ENCODE measurements at places on chromosomes 11 and 22.
A peak's percentile ranks its signal among the peaks of the same experiment; 100 is the strongest.

GRCh38 chr11:100066399-100066798 lies 620.7 kb upstream of the ARHGAP42 start:
- no peak for DNase-seq

DNA sequence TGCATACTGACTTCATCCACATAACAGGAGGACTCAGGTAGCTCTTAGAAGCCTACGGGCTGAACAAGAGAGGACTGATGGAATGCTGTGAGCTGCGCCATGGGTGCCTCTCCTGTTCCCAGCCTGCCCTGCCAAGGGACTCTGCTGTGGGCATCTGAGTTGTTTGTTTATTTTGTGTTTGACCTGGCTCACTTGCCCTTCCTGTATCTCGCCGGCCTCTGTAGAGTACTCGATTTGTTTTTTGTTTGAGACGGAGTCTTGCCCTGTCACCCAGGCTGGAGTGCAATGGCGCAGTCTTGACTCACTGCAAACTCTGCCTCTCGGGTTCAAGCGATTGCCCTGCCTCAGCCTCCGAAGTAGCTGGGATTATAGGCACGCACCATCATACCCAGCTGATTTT lies 1.8 kb downstream of the TTC38 start:
- DNase-seq: no peak

DNA sequence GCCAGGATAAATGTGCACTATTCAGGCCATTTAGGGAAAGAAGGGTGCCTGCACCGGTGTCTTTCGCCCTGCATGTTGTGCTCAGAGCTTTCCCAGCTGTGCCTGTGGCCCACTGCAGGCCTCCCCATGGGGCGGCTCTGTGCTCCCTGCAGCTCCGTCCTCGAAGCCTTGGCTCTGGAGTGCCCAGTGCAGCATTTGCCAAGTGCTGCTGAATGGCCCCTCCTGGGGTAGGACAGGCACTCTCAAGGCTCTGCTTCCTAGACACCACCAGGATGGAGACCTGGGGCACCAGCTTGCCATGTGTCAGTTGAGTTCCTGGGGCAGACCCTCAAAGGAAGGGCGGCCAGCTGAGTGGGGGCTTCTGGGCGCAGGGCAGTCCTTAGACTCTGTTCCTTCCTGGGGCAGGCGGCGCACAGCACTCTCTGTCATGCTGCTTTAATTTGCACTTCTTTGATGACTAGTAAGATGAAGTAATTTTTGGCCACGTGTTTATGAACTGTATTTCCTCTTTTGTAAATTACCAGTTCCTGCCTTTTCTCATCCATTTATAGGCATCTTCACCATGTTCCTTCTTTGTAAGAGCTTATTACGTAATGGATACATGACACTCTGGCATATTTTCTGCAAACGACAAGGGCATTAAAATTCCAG lies 32.1 kb upstream of the GNB1L start:
- peak; percentile 22 for DNase-seq

- no peak for DNase-seq
These were observed 5.4 kb upstream of the RANBP1 start for GRCh38 chr22:20110359-20110985.

- DNase-seq: no peak
These were observed 53.6 kb downstream of the PTPRJ start for GRCh38 chr11:48033918-48034341.

DNA sequence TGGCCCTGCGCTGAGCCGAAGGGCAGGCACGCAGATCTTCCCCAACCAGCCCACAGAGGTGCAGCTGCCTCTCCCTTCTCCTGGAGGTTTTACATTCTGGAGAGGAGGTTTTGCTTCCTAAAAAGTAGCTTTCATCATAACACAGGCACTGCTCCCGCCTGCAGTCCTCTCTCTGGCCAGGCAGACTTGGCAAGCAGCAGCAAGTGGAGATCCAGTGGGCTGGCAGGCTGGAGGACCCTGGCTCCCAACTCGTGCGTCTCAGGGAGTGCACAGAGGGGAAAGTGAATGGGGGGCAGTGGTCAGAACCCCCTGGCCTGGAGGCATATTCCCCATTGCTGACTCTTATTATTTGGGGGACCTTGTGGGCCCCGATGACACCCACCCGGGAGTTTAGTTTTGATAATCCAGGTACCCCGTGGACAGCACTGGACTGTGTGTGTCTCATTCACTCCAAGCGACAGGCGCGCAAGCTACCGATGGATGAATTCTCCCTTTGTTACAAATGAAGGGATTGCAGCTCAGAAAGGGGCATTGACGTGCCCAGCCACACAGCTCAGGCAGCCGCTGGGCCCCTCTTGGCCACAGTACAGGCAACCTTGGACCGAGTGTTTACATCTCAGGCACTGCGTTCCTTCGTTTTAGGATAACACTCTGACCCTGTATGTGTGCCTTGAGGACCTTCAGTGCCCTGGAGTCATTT lies 1223.9 kb downstream of the BRD1 start:
- no peak for DNase-seq

DNA sequence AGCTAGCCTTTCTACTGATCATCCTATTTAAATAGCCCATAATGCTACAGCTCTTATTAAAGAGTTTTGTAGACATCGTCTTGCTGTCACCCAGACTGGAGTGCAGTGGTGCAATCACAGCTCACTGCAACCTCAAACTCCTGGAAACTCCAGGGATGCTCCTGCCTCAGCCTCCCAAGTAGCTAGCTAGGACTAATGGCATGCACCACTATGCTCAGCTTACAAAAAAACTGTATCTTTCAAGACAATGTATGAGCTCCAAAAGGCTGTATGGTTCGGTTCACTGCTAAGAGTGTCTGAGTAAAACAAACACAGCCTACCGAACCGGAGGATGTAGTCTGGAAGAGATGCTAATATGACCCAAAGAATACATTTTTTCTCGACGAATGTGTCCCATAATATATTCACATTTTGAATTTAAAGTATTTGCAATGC lies 2.6 kb downstream of the TAF1D start:
- DNase-seq: no peak

GRCh38 chr11:57214098-57214417 lies 23.0 kb downstream of the APLNR start:
- DNase-seq: no peak

DNA sequence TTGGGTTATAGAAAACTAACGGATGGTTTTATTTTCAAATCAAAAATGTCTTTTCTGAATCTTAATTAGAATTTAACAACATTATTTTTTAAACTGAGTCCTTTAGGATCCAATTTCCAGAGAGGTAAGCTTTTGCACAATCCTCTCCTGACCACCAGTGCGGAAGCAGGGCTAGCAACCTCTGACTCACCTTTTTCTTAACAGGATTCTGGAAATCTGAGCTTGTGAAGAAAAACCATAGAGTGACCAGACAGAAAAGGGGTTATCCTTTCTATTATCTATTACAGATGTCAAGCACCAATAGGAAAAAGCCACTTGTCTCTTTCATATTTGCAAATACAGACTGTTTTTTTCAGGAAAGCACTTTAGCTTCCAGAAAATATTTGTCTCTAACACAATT lies 25.3 kb downstream of the ALG9 start:
- DNase-seq: no peak

GRCh38 chr11:72519220-72519881 lies 85.0 kb upstream of the CLPB start:
- DNase-seq: peak; percentile 25

GRCh38 chr22:22704156-22704946 lies 59.9 kb downstream of the GGTLC2 start:
- DNase-seq: no peak

GRCh38 chr11:15204711-15205110 lies 90.0 kb downstream of the INSC start:
- no peak for DNase-seq

DNA sequence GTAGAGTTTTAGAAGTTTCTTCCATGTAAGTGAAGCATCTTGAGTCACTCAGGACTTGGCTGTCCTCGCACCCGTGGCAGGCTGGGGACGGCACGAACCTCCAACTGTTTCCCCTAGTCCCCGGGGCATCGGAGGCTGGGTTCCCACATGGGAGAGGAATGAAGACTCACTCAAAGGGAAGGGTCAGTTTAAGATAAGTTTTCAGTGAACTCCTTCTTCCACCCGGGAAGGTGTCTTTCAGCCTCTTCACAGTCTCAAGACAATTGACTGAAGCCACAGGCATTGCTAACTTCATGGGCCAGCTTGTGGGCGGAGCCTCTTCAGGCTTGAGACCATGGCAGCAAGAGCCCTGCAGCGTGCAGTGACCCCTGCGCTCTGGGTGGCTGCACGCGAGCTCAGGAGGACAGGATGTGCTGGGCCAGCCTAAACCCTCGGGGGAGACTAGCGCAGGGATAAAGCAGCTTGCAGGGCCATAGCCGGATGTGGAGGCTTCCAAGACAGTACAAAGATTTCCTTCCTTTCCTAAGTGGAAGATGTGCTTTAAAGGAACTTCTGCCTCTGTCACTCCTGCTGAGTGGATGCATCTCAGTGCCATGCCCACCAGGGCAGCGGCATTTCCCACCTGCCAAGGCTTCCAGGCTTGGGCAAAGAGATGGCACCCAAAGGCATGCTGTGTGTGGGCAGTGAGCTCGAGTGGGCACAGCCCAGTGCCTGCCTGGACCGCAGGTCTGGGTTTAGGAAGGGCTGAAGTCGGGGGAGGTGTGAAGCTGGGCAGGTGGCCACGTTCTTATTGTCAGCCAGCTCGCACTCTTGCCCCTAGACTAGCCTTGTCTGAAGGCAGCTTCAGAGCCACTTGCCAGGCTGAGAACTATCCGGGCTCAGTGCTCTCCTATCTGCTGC lies 32.9 kb downstream of the PPIL2 start:
- DNase-seq: no peak

- no peak for DNase-seq
These were observed 79.7 kb upstream of the SLC5A12 start for GRCh38 chr11:26801601-26802000.

DNA sequence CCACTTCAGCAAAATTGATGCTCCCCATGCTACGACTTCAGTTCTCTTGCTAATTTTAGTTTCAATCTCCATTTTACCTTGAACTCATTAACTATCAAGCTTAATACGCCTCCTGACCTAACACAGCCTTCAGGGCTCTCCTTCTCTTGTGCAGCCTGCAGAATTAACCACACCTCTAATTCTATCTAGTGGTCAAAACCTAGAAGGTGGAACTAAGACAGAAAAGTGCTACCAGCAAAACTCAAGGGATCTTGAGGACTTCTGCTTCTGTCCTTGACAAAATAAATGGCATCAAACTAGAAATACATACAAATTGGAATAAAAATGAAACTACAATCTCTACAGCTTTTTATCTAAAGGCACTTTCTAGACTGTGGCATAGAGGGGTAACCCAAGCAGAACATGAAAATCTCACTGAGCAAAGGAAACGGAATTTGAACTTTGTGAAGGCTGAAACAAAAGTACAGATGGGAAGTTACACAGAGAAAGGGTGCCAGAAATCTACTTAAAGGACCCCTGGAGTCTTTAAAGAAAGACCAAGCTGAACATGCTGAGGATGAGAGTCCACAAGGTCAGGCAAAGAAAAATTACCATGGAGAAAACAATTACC lies 10.7 kb downstream of the CWF19L2 start:
- DNase-seq: no peak

GRCh38 chr22:20453222-20453621 lies 15.6 kb upstream of the SCARF2 start:
- DNase-seq: no peak

DNA sequence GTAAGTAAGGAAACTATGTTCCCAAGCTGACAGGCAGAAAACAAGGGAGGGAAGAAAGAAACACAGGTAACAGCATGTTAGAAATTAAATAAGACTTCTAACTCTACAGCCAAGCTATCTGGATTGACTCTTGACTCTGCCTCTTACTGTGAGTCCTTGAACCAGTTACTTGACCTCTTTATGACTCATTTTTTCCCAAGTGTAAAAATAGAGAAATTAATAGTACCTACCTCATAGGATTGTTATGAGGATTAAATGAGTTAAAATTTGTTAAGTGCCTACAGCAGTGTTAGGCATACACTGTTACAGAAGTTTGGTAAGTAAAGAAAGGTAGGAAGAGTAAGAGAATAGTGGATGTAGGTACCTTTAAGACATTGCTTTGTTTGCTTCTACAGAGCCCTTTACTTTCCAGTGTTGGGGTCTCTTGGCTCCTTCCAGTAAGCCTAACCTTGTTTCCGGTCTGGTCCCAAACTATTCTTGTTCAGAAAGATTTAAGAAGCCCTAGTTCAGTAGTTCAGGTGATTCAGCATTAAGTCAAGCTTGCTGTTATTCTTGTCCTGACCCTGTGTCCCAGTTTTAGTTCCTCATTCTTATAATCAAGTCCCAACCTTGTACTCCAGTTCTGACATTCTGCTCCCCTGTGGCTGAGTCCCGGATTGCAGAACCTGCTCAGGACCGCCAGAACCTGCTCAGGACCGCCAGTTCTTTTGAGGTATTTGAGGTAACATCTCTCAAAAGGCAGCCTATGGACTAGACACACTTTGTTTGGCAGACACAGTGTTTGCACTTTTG lies 963.4 kb upstream of the CCDC90B start:
- no peak for DNase-seq

- DNase-seq: no peak
These were observed 178.2 kb upstream of the ZC3H12C start for GRCh38 chr11:109914809-109915653.

DNA sequence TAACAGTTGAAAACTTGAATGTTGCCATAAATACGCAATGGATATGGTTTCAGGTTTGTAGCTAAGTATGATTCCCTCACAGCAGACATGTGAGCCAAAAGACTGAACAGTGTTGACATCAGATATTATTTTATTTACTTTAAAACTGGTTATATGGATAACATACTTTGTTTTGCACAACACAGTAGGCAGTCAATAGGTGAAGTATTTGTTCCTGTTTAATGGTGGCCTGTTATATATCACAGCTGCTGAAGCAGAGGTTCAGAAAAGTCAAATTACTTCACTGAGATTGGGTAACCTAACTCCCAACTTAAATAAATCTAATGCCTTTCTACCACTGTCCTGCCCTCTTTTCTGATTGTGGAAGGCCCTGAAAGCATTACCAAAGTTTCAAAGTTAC lies 44.6 kb downstream of the YAP1 start:
- no peak for DNase-seq

GRCh38 chr22:35539487-35539886 lies 1.1 kb upstream of the RASD2 start:
- DNase-seq: no peak

DNA sequence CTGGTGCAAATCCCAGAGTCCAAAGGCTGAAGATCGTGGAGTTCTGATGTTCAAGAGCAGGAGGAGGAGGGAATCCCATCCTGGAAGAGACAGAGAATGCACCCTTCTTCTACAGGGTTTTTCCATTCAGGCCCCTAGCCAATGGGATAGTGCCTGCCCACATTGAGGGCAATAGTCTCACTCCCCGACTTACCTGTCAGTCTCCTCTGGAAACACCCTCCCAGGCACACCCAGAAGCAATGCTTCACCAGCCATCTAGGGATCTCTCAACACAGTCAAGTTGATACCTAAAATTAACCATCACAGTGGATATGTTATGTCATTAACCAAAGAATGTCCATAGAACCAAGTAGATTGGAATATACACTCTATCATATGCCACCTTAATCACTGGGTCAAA lies 72.9 kb downstream of the FAM83F start:
- no peak for DNase-seq

DNA sequence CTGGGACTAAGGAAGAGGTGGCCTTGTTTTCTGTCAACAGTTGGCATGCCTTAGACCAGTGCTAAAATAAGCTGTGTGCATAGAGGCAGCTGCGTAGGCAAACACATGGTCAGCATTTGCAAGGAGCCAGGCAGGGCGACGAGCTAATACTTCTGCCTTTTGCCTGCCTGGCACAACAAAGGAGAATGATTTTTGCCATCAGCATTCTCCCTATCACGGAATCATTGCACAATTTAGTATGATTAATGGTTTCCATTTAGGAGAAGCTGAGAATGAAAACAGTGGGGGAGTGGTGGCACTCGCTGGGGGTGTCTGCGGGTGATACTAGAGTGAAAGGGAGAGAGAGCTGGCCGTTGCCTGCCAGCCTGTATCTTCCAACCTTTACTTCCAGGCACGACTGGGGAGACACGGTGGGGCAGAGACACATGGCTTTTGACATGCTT lies 336.0 kb downstream of the CADM1 start:
- no peak for DNase-seq
